ENCODE measurements at places on chromosomes 5 and 9. TPM values are rescaled to one million over a fixed set of nuclear protein-coding genes. Genes with fewer than 3 reads are reported as not detected.

The GFI1B gene
- 0.15 TPM for total RNA-seq

The CDC25C gene
- total RNA-seq: 12.0 TPM

The DNAJC21 gene
- 29.7 TPM for total RNA-seq

The TAS2R1 gene
- not detected for total RNA-seq

The PDE6A gene
- 0.15 TPM for total RNA-seq

The SLC22A4 gene
- total RNA-seq: 4.1 TPM

The PAEP gene
- total RNA-seq: 0.20 TPM

The MLANA gene
- not detected for total RNA-seq

The RNF44 gene
- 47.4 TPM for total RNA-seq

The ZBED3 gene
- total RNA-seq: 4.5 TPM

The MED27 gene
- 34.4 TPM for total RNA-seq

The NRG2 gene
- 2.0 TPM for total RNA-seq

The TRIP13 gene
- 54.3 TPM for total RNA-seq

The NUTM2G gene
- not detected for total RNA-seq

The ADRB2 gene
- total RNA-seq: 0.61 TPM

The SV2C gene
- total RNA-seq: not detected

The ZBTB26 gene
- total RNA-seq: 1.9 TPM

The AGTPBP1 gene
- 7.7 TPM for total RNA-seq

The DDX4 gene
- not detected for total RNA-seq

The PCDHB10 gene
- total RNA-seq: 0.05 TPM

Measured in A549 treated with DMSO at 1 μM for 4 hours (cell line).